ENCODE measurements at places on chromosomes 1 and 21. TPM values are rescaled to one million over a fixed set of nuclear protein-coding genes. Genes with fewer than 3 reads are reported as not detected.

Gene DPH5
- total RNA-seq: 1.1 TPM

DNA sequence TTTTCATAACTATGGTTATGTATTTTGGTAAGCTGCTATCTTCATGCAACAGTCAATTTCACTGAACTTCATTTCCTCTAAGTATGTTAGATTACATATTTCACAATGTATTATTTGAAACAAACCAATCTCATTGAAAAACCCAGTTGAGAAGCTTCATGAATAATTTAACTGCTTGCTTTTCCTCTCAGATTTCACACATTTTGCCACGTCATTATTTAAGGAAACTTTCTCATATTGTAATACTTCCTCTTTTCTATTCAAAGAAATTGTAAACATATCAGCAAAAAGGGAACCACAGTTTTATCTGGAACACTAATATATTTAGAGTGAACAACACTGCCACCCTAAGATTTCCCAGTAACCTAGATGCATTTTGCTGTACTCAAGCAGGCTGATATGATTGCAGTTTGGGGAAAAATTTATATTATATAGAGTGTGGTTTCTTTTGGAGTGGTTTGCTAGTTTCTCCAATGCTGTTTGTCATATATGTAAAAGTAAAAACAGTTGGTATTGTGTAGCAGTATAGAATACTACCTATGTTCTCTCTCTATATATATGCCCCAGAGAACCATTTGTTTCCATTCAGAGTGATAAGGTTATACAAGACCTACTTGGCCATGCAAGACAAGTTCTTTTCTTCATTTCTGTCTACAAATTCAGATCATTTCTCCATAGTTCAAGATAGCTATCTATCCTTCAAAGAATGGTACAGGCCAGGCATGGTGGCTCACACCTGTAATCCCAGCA lies 28.4 kb upstream of the AHCTF1 start:
- DNase-seq: no peak
- no peaks in the 10 kb centered on the region for H3K4me1 ChIP-seq
- no peaks in the 10 kb centered on the region for H3K36me3 ChIP-seq
- H3K4me3 ChIP-seq: no peak overlapping the region
- H3K27me3 ChIP-seq: no peaks in the 10 kb centered on the region
- peak overlapping the region; percentile 2 for H3K27ac ChIP-seq

Gene ADAM30
- total RNA-seq: not detected

Gene SLC35D1
- total RNA-seq: 3.7 TPM

Gene FCRLB
- not detected for total RNA-seq

DNA sequence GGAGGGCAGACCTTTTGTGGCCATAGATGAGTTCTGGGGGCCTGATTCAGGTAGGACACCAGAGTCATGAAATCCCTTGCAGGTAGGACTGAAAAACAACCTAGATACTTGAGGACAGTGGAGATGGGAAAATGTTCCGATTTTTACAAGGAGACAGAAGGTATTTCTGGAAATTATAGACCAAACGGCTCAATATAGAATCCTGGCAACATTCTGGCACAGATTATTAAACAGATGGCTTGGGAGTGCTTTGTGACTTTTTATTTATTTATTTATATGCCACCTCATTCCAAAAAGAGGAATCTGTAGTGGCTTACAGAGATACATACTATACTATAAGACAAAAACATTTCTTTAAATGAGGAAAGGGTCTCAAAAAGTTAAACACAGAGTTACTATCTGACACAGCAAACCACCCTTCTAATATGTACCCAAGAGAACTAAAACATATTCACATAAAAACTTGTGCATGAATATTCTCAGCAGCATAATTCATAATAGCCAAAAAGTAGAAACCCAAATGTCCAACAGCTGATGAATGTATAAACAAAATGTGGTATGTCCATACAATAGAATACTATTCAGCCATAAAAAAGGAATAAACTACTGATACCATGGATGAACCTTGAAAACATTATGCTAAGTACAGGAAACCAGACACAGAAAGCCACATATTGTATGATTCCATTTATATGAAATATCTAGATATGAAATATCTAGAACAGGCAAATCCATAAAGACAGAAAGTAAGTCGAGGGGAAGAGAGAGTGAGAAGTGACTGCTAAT lies 49.8 kb downstream of the CDK18 start:
- H3K27me3 ChIP-seq: no peaks in the 10 kb centered on the region
- H3K36me3 ChIP-seq: no peaks in the 10 kb centered on the region
- DNase-seq: no peak
- H3K4me3 ChIP-seq: no peak overlapping the region

Gene ZMYND12
- total RNA-seq: not detected

GRCh38 chr21:34335316-34335715 lies 28.5 kb upstream of the KCNE2 start:
- no peaks in the 10 kb centered on the region for H3K36me3 ChIP-seq
- no peak overlapping the region for H3K4me3 ChIP-seq
- no peaks in the 10 kb centered on the region for H3K27me3 ChIP-seq
- DNase-seq: no peak

- no peaks in the 10 kb centered on the region for H3K36me3 ChIP-seq
- DNase-seq: peak; percentile 78
- peak overlapping the region; percentile 78 for H3K4me3 ChIP-seq
Measured at GRCh38 chr1:212608959-212609700, 569 bp downstream of the ATF3 start.

GRCh38 chr1:225476538-225476988 lies 48.7 kb upstream of the LBR start:
- no peaks in the 10 kb centered on the region for H3K4me1 ChIP-seq
- H3K36me3 ChIP-seq: no peaks in the 10 kb centered on the region
- no peak overlapping the region for H3K27ac ChIP-seq
- no peak for DNase-seq
- no peaks in the 10 kb centered on the region for H3K27me3 ChIP-seq
- no peak overlapping the region for H3K4me3 ChIP-seq

Gene VANGL2
- 0.96 TPM for total RNA-seq

DNA sequence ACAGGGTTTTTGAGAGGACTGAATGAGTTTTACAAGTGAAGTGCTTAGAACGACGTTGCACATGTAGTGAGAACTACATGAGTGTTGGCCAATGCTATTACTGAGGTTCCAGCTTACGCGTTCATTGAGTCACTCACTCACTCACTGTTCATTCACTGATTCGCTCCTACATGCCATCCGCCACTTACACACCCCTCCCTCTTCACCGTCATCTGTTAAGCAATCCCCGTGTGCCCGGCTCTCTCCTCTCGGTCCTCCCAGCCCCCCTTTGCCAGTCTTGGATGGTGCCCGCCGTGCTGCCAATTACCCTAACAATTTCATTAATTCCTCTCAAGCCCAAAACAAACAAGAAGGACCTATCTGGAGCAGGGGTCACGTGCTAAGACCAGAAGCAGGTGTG lies 27.3 kb upstream of the EPHA2 start:
- peak overlapping the region; percentile 98 for H3K27ac ChIP-seq
- H3K4me1 ChIP-seq: peaks cover 29% of the 10 kb centered on the region
- H3K36me3 ChIP-seq: no peaks in the 10 kb centered on the region
- DNase-seq: no peak

DNA sequence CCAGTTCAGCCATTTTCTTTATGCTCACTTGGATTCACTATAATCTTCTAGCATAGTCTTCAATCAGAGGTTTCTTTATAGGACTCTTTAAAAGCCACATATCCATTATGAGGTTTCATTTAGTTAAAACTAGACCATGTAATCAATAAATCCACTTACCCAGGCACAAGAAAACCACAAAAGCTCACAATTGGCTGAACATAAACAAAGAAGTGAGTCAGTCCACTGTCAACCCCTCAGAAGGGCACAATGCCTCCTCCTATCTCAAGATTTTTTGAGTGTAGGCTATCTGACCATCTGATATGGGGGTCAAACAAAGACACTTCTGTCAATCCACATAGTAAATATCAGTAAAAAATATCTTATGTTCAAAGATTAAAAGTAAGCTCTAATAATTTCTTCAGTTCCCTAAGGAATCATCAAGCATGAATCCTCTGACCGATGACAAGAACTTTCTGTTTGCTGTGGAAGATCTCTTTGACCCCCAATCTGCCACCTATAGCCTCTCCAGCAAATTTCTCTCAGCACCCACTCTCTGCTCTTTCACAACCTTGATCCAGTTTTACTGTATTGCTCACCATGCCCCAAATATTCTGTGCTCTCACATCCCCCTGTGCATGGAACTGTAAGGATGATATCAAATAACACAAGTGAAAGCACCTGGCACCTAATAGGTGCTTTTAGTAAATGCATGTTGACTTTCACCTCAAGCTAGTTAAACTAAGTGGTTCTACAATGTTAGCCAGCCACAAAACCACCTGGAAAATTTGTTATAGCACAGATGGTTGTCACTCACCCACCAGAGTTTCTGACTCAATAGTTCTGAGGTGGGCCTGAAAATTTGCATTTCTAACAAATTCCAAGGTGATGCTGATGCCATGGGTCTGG lies 16.7 kb downstream of the RAB3B start:
- no peak overlapping the region for H3K27ac ChIP-seq
- DNase-seq: no peak
- no peak overlapping the region for H3K4me3 ChIP-seq
- H3K36me3 ChIP-seq: no peaks in the 10 kb centered on the region
- H3K27me3 ChIP-seq: no peaks in the 10 kb centered on the region

DNA sequence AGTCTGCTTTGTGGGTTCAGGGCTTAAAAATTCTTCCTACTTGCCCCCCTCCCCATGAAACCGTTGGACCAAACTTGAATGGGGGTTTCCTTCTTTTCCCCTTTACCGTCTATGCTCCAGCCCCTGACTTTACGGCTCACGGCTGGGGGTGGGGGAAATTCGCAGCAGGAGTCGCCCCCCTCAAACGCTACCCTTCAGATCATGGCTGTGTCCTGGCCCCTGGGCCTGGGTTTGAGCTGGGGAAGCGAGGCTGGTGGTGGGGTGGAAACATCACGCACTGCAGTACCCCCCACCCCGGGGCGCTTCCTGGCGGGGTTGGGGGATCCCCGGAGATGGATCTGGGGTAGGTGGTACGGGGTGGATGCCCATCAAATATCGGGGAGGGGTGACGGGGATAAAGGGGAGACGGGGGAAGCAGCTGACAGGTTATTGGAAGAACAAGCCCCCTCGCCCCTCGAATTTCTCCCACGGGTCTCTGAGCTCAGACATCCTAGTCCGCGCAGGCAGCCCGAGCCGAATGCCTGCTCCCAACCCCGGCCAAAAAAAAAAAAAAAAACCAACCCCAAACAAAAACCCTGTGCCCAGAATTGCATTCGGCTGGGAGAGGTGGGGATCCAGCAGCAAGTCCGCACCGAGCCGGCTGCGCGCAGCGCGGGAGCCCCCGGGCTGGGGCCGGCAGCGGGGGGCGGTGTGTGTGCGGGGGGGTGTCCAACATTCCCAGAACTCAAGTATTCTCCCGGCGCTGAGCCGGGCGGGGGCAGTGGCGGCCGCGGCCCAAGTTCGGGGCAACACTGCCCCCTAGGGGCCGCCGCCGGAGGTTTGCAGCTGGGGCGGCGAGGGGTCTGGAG lies 59.0 kb upstream of the ACOT11 start:
- no peaks in the 10 kb centered on the region for H3K27me3 ChIP-seq
- peak overlapping the region; percentile 81 for H3K4me3 ChIP-seq
- peak; percentile 92 for DNase-seq
- H3K4me1 ChIP-seq: no peaks in the 10 kb centered on the region
- H3K27ac ChIP-seq: peak overlapping the region; percentile 97

DNA sequence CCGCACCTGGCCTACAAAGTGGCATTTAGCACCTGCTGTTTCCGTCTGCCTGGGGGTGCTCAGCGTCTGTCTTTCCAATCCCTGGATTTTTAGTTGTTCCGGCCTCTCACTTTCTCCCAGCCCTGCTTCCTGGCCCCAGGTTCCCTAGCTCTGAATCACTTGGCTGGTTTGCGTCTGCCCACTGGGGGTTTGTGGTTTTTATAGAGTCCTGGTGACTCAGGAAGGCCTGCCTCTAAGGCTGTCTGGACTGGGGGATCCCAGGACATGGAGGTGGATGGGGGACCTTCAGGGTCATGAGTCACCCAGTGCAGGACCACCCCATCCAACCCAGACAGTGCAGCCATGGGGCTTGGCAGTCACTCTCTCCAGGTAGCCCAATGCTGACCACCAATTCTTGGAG lies 53.5 kb downstream of the MRPL37 start:
- H3K27ac ChIP-seq: no peak overlapping the region
- no peak for DNase-seq
- H3K4me3 ChIP-seq: no peak overlapping the region
- peaks cover 24% of the 10 kb centered on the region for H3K36me3 ChIP-seq
- no peaks in the 10 kb centered on the region for H3K27me3 ChIP-seq
- H3K4me1 ChIP-seq: peaks cover 2% of the 10 kb centered on the region

- no peak overlapping the region for H3K27ac ChIP-seq
- DNase-seq: no peak
- no peaks in the 10 kb centered on the region for H3K27me3 ChIP-seq
Measured at GRCh38 chr1:46456411-46456963, 33.1 kb upstream of the DMBX1 start.

- H3K4me3 ChIP-seq: no peak overlapping the region
- H3K4me1 ChIP-seq: no peaks in the 10 kb centered on the region
- no peak overlapping the region for H3K27ac ChIP-seq
- H3K27me3 ChIP-seq: no peaks in the 10 kb centered on the region
- H3K36me3 ChIP-seq: no peaks in the 10 kb centered on the region
Measured at GRCh38 chr1:86527306-86527705, 19.6 kb upstream of the CLCA4 start.

- DNase-seq: no peak
- H3K27me3 ChIP-seq: no peaks in the 10 kb centered on the region
- H3K36me3 ChIP-seq: no peaks in the 10 kb centered on the region
- no peak overlapping the region for H3K4me3 ChIP-seq
- no peaks in the 10 kb centered on the region for H3K4me1 ChIP-seq
Measured at GRCh38 chr1:116817582-116818064, 63.4 kb downstream of the CD2 start.

DNA sequence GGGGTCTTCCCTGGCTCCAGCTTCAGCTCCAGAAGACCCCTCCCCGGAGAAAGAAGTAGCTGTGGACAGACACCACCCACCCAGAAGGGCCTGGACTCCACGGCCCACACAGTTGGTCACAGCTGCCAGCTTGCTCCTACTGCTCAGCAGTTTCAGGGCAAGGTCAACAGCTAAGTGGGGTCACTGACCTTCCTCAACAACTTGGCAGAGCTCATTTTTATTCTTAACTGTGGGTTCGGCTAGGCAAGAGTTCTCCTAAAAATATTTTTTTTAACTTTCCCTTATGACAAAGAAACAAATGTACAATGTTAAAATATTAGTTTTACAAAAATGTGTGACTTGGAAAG lies 41.9 kb downstream of the CTNNBIP1 start:
- no peaks in the 10 kb centered on the region for H3K4me1 ChIP-seq
- peaks cover 24% of the 10 kb centered on the region for H3K36me3 ChIP-seq
- no peak overlapping the region for H3K4me3 ChIP-seq
- no peaks in the 10 kb centered on the region for H3K27me3 ChIP-seq

DNA sequence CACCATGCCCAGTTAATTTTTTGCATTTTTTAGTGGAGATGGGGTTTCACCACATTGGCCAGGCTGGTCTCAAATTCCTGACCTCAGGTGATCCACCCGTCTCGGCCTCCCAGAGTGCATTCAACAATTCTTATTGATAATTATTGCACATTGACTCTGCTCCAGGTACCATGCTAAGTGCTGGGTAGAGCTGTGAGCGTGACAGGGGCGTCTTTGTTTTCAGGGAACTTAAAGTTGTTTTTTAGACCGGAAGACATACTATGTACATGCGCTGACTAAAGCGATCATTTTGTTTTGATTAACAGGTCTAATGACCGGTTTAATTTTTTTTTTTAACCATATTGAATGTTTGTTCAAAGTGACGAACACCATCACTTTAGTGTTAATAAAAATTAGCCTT lies 4.0 kb downstream of the CD247 start:
- H3K36me3 ChIP-seq: no peaks in the 10 kb centered on the region
- H3K4me1 ChIP-seq: no peaks in the 10 kb centered on the region
- DNase-seq: no peak

GRCh38 chr1:35129080-35129479 lies 49.9 kb downstream of the ZMYM1 start:
- no peak overlapping the region for H3K4me3 ChIP-seq
- H3K27ac ChIP-seq: no peak overlapping the region

Gene PADI4
- total RNA-seq: not detected

Gene WNT3A
- not detected for total RNA-seq

Data from ascending aorta (tissue), 2 donors.